Keratinocyte (primary cell): ENCODE measurements at places on chromosomes 12 and 14. TPM values are rescaled to one million over a fixed set of nuclear protein-coding genes. Genes with fewer than 3 reads are reported as not detected.
A peak's percentile ranks its signal among the peaks of the same experiment; 100 is the strongest.

The KIF5A gene
- 0.01 to 0.10 TPM (median 0.05 TPM) in 3 replicates for polyA plus RNA-seq

The MYL2 gene
- 0.08 to 0.41 TPM in 2 of 3 replicates, not detected in the other for polyA plus RNA-seq

DNA sequence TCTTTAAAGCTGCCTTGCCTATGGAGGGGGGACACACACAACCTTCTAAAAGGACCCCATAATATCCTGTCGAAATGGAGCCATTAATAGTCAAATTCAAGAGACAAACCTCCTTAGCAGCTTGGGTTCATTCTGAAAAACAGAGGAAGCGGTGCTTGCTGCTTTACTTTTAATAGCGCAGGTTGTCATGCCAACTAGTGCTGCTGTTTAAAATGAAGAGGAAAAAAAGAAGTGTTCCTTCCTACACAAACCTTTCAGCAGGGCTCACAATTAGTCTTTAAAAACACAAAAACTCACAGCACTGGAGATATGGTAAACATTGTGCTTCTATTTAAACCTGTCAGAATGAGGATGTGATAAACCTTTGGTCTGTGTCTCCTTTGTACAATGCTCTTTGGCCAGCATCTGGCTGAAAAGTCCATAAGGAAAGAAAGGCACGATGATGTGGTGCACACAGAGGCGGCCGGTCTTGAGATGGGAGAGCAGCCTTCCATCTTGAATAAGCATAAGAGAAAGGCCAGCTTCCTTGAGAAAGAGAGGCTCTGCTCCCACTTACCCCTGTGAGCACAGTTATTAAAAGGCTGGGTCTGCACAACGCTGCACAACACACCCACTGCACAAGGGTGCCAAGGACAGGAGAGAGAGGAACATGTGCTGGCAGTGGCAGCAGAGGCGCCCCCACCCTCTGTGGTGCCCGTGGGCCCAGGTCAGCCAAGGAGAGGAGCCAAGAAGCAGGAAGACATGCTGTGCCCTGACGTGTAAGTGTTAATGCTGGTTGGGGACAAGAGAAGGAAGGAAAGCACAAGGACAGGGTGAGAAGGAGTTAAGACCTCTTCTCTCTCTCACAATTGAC lies 144.6 kb downstream of the TTC7B start:
- H3K4me1 ChIP-seq: no peaks in the 10 kb centered on the region
- peaks cover 7% of the 10 kb centered on the region for H3K36me3 ChIP-seq
- H3K4me3 ChIP-seq: no peak overlapping the region
- H3K27ac ChIP-seq: no peak overlapping the region

The OAS2 gene
- 88.1 to 106 TPM (median 92.7 TPM) in 3 replicates for polyA plus RNA-seq

DNA sequence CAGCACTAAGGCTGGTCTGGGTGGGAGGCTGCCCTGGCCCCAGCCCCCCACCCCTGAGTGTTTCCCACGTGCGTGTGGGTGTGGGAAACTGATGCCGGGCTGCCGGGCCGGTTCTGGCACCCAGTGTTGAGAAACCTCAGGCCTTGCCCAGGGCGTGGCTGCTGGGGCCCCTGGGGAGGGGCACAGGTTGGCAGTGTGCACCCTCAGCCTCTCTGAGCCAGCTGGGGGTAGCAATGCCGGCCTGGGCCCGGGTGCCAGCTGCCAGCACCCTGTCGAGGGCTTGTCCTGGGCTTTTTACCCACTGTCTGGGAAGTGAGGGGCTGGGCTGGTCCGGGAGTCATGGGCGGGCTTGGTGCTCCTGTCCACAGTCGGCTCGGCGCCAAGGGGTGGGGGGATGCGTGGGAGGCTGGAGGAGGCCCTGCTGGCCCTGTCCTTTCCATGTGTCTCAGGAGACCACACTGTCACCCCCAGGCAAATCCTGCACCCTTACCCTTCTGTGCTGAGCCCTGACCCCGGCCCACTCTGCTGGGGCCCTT lies 15.7 kb downstream of the ASPG start:
- no peak overlapping the region for H3K27ac ChIP-seq
- peaks cover 4% of the 10 kb centered on the region for H3K27me3 ChIP-seq
- H3K36me3 ChIP-seq: no peaks in the 10 kb centered on the region
- peaks cover 17% of the 10 kb centered on the region for H3K4me1 ChIP-seq
- H3K4me3 ChIP-seq: no peak overlapping the region

DNA sequence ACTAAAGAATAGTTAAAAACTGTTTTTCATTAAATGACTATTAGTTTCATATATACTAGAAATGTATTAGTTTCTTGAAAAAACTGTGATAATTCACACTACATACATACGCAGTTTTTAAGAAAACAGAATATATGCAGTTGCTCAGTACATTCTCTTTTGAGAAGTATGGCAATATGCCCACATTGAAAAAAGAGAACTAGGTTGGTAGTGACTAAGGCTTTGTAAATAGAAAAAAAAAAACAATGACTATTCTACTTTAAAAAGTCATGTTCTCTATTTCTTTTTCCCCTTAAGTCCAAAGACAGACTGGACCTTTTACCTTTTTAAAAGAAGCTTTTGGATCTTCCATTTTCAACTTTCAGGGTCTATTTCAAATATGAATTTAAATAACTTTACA lies 25.0 kb downstream of the SNX6 start:
- no peak for DNase-seq
- H3K4me1 ChIP-seq: no peaks in the 10 kb centered on the region
- H3K27ac ChIP-seq: no peak overlapping the region
- H3K4me3 ChIP-seq: no peak overlapping the region

- no peak for DNase-seq
- H3K27ac ChIP-seq: no peak overlapping the region
- H3K36me3 ChIP-seq: peaks cover 5% of the 10 kb centered on the region
- no peak overlapping the region for H3K4me3 ChIP-seq
These were observed 58.8 kb upstream of the AP4S1 start for GRCh38 chr14:30966415-30967363.

The DAZAP2 gene
- 199 to 239 TPM (median 232 TPM) in 3 replicates for polyA plus RNA-seq

The EML5 gene
- 0.60 to 2.0 TPM (median 1.4 TPM) in 3 replicates for polyA plus RNA-seq

- no peak overlapping the region for H3K27ac ChIP-seq
- DNase-seq: no peak
- no peak overlapping the region for H3K4me3 ChIP-seq
- no peaks in the 10 kb centered on the region for H3K27me3 ChIP-seq
- H3K4me1 ChIP-seq: peaks cover 14% of the 10 kb centered on the region
These were observed 93.5 kb upstream of the PTHLH start for GRCh38 chr12:28065889-28066630.

The TMEM132C gene
- polyA plus RNA-seq: 0.01 TPM in 1 of 3 replicates, not detected in the others

DNA sequence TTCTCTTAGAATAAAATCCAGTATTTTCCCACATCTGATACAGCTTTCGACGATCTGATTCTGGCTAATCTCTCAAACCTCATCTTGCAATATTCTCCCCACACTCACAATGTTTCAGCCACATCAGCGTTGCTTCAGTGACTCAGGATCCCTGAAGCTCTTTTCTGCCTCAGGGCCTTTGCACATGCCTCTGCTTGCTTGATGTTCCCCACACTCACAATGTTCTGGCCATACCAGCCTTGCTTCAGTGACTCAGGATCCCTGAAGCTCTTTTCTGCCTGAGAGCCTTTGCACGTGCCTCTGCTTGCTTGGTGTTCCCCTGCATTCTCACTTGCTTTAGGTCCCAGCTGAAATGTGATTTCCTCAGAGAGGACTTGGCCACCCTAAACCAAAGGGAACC lies 2.6 kb downstream of the C12orf42 start:
- peak overlapping the region; percentile 77 for H3K27ac ChIP-seq
- peaks cover 30% of the 10 kb centered on the region for H3K4me1 ChIP-seq
- H3K36me3 ChIP-seq: no peaks in the 10 kb centered on the region
- H3K4me3 ChIP-seq: no peak overlapping the region
- peak; percentile 98 for DNase-seq

DNA sequence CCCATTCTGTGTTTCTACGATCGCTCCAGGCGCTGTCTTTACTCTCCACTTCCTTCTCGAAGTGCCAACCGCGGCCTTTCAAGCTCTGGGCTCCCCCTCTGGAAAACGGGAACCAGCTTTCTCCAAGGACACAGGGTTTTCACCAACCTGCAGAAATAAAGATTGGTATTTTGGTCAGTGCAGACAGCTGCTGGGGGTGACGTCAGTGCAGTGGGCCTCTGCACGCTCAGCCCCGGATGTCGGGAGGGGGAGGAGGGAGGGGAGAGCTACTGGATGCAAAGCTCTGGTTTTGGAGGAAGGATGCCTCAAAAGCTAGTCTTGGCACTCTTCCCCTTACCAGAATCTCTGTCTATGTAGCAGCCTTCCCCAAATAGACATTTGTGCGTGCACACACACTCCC lies 19.9 kb downstream of the HRK start:
- no peak overlapping the region for H3K4me3 ChIP-seq
- peaks cover 15% of the 10 kb centered on the region for H3K27me3 ChIP-seq
- peaks cover 4% of the 10 kb centered on the region for H3K4me1 ChIP-seq
- no peaks in the 10 kb centered on the region for H3K36me3 ChIP-seq
- DNase-seq: no peak

DNA sequence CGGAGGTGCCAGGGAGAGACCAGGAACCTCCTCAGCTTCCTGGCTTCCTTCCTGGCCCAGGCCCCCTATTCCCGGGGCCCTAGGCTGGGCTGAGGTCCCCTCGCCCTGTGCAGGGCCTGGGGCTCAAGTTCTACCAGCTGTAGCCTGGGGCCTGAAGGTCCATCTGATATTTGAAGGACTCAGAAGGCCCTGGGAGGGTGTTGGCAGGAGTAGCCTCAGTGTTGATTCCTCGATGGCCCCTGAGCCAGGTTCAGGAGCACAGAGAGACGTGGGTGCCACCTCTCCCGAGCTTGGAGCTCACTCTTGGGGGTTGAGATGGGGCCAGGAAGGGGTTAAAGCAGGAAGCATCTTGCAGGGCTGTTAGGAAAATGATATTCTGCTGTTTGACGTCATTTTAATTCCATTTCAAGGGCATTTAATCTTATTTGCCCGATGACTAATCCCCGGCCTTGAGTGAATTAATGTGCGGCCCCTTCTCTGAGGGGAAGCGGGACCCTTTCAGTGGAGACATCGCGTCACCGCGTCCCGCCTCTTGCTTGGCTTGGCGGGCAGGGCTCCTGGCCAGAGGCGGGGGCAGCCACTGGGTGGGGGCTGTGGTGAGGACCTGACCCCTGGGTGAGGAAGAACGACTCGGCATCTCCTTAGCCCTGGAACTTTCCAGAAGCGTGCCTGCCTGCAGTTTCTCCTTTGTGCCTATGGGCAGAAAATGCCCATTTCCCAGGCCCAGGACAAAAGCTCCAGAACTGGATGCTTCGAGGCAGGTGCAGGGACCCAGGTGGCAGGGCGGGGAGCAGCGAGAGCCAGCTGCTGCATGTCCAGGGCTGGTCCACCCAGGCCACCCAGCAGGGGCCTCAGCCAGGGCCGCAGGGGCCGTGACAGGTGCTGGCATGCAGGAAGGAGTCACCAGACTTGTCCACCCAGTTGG lies 158.3 kb downstream of the KIF26A start:
- no peaks in the 10 kb centered on the region for H3K4me1 ChIP-seq
- no peak for DNase-seq
- no peaks in the 10 kb centered on the region for H3K27me3 ChIP-seq
- H3K4me3 ChIP-seq: no peak overlapping the region

The KCNA1 gene
- not detected in 3 replicates for polyA plus RNA-seq

DNA sequence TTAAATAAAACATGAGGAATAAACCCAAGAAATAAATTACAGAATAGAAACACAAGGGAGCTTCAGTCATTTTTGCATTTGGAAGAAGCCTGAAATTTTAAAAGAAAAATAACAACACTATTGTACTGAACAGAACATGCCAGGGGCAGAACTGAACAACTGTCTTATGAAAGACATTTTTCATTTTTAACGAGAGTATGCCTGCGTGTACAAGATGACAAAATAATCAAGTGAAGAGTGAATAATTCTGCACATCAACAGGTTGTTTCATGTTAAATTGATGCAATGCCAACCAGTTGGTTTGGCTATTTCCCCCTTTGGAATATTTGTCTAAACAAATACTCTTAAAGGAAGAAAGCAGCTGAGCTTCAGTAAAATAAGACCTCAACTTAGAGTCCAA lies 103.3 kb upstream of the BTG1 start:
- H3K36me3 ChIP-seq: no peaks in the 10 kb centered on the region
- H3K4me3 ChIP-seq: no peak overlapping the region
- H3K4me1 ChIP-seq: no peaks in the 10 kb centered on the region
- DNase-seq: no peak
- H3K27ac ChIP-seq: no peak overlapping the region

- peaks cover 42% of the 10 kb centered on the region for H3K4me1 ChIP-seq
- H3K4me3 ChIP-seq: no peak overlapping the region
- H3K36me3 ChIP-seq: no peaks in the 10 kb centered on the region
- H3K27ac ChIP-seq: no peak overlapping the region
These were observed 10.5 kb downstream of the TTC8 start for GRCh38 chr14:88834883-88835431.
